Sigmoid colon (tissue), 7 donors: ENCODE measurements at places on chromosomes 6 and 20. TPM values are rescaled to one million over a fixed set of nuclear protein-coding genes. Genes with fewer than 3 reads are reported as not detected.

Gene SPTLC3
- 4.6 TPM for total RNA-seq

Gene SH3BGRL2
- 28.8 TPM for total RNA-seq

Gene AHCY
- 89.5 TPM for total RNA-seq

Gene DNAAF9
- total RNA-seq = 20.3 TPM

Gene ADGB
- not detected for total RNA-seq

Gene KIF13A
- 73.8 TPM for total RNA-seq

Gene CDC25B
- total RNA-seq = 18.9 TPM

Gene FBXO5
- total RNA-seq = 2.1 TPM

Gene GTF2H4
- 18.0 TPM for total RNA-seq

Gene BHLHE23
- total RNA-seq = not detected

Gene IMPG1
- not detected for total RNA-seq

Gene MRPS18B
- total RNA-seq = 47.2 TPM

Gene CLPSL2
- total RNA-seq = not detected

Gene THBD
- total RNA-seq = 26.6 TPM

Gene RBPJL
- total RNA-seq = not detected

GRCh38 chr20:56171087-56172012 lies 77.2 kb upstream of the MC3R start:
- no peak for DNase-seq

- DNase-seq = peak; percentile 97
Observed at GRCh38 chr20:31603822-31604566, 1.1 kb upstream of the ID1 start.

GRCh38 chr6:154923199-154923869 lies 71.8 kb upstream of the TIAM2 start:
- DNase-seq = no peak

GRCh38 chr20:12252793-12253192 lies 335.1 kb downstream of the BTBD3 start:
- DNase-seq = no peak

DNA sequence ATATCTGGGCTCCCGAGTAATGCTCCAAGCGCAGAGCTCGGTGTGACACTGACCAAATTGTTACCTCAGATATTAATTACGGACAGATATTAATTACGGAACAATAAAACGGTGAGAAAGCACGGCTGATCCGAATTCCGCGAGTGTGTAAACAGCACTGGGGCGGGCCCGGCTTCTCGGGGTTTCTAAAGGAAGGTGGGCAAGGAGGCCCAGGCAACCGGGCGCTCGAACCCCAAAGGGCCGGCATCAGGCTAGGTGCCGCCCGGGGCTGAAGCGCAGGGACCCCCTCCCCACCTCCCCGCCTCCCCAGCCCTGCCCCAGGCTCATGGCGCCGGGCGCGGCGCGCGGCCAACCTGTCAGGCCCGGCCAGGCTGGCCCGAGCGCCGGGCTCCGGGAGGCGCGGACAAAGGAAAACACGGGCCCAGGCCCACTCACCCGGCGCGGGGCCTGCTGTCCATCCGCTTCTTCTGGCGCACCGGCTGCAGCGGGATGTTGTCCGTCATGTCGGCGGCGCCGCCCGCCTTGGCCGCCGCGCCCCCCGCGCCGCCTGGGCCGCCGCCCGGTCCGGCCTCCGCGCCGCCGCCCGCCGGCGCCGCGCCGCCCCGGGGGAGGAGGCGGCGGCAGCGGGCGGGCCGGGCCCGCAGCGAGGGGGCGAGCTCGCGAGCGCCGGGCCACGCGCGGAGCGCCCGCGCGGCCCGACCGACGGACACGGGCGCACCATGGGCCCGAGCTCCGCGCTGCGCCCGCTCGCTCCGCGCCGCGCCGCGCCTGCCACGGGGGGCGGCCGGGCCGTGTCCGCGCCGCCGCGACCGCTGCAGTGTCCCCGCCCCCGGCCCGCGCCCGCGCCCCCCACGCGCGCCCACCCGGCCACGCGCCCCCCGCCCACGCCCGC lies at the start of gene ATP9A:
Gene ATP9A (minus strand): TSS at position 524 of the 892 bp plus-strand sequence. CDS start 21 bp downstream, at position 503.
- peak; percentile 69 for DNase-seq

DNA sequence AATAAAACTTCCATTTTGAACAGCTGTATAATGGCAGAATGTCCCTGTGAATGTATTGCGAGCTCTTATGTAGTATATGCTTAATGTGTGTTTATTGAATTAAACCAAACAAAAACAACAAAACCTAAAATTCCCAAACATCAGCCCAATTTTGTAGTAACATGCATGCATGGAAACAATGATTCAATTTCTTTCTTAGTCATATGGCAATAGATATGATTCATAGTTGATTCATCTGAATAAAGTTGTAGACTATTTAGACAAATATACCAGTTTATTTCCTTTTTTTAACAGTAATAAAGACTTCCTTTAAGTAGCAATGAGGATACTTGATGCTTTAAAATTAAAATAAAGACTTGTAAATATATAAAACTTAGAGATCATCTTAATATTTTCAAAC lies 670.6 kb downstream of the CD109 start:
- no peak for DNase-seq

DNA sequence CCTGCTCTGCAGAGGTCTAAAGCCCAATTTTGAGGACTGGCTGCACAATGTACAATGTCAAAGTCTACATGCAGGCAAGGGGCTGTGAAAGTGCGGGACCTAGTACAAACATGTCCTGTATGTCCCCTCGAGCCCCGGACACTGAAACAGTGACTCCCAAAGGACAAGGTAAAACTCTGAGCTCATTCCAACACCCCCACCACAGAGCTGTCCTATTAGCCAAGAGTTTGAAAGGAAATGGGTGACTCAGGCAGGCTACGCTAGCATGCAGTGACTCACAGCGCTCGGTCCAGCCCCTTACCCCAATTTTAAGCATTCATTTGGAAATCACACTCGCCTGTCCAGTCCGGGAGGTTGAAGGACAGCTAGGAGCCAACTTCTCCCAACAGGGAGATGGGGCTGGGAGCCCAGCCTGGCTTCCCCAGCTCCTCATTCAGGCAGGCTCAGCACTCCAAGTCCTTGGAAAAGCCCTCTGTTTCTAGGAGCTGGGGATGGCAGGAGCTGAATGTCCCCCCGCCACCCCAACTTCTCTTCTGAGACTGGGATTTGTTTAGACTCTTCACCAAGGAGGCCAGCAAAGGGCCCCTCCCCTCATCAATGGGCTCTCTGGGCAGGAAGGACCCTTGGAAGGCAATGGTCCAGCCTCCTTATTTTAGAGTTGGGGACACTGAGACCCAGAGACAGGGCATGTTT lies 3.9 kb downstream of the SDC4 start:
- DNase-seq = peak; percentile 88

DNA sequence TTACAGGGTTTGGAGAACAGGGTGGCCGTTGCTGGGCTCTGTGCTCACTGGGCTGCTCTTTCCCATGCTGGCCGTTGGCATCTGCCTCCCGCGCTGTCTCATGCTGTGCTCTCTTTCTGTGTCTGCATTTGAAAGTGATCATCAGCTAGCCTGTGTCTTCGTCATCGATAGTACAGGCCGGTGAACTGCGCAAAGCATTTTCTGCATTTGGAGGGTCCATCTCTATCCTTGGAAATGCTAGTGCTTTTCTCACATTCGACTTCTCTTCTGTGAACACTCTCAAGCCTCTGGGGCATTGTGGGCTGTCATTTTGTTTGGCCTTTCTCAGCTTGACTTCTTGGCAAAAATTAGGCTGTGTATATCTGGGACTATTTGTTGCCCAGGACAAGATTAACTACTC lies 6.8 kb upstream of the SNHG17 start:
- DNase-seq = no peak

DNA sequence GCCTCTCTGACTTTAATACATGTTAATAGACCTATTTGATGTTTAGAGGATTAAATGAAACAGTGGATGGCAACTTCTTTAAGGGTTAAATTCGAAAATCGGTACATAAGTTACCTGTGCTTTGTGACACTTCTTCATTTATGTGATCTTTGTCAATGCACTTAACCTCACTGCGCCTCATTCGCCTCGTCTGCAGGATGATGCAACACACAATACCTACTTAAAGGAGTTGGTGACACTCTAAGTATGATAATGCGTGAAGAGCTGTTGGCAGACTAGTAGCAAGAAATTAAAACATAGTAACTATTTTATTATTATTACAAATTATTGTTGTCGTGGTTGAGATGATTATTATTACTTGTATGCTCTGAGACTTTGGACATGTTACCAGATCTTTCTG lies 92.8 kb downstream of the TSHZ2 start:
- no peak for DNase-seq

- no peak for DNase-seq
Observed at GRCh38 chr6:122719176-122719575, 60.3 kb upstream of the FABP7 start.

GRCh38 chr6:73585566-73586415 lies 65.0 kb upstream of the EEF1A1 start:
- DNase-seq = no peak

DNA sequence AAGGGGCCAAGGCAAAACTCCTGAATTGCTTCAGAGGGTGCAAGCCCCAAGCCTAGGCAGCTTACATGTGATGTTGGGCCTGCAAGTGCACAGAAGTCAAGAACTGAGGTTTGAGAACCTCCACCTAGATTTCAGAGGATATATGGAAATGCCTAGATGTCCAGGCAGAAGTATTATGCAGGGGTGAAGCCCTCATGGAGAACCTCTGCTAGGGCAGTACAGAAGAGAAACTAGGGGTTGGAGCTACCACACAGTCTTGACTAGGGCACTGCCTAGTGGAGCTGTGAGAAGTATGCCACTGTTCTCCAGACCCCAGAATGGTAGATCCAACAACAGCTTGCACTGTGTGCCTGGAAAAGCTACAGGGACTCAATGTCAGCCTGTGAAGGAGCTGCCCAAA lies 179.7 kb upstream of the GJE1 start:
- no peak for DNase-seq

DNA sequence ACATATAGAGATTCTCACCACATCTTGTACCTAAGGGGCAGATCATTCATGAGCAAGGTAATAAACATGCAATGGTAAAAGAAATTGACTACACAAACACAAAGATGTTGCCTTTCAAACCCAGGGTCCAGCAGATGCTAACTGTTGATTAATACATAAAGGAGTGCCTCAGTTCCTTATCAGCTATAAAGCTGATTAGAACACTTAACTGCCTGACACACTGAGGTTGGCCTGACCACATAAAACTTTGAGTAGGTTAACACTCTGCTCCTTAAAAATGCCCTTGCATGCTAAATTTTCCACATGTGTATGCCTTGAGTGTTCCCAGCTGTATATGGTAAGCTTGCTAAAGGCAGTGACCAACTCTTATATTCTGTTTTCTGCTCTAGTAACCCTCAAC lies 14.9 kb downstream of the CRISP2 start:
- DNase-seq = no peak

- no peak for DNase-seq
Observed at GRCh38 chr6:139909992-139910391, 535.5 kb upstream of the CITED2 start.

GRCh38 chr6:109331081-109331480 lies 51.2 kb downstream of the CD164 start:
- no peak for DNase-seq

DNA sequence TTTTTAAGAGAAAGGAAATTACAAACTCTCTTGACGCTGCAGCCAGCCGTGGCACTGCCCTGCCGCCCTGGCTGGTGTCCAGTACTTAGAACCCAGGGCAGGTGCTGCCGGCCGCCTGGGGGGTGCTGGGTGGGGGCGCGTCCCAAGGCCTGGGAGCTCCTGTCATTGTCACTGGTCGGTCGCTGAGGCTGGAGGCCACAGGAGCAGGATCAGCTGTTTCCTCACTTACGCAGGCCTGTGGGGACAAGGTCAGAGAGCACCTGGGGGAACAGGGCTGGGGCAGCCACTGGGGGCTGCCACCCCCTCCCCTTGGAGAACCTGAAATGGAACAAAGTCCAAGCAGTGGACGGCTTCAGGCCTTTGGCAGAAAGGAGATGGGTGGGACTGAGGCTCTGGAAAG lies 5.6 kb downstream of the BIRC7 start:
- DNase-seq = no peak

GRCh38 chr6:129370268-129370916 lies 339.6 kb downstream of the ARHGAP18 start:
- DNase-seq = no peak

DNA sequence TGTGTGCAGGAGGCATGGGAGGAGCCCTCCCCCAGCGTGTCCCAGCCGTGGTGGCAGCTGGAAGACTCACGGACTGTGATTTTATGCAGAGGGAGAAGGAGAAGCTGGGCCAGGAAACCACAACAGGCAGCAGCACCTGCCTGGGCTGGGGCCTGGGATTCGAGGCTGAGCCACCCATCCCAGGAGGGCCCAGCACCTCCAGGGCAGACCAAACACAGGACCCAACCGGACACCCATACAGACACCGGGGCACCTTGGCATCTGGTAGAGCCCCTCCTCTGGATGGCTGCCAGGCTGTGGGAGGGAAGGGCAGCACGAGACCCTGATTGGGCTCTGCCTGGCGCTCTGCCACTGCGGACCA lies 41.7 kb upstream of the CHRNA4 start:
- DNase-seq = no peak

DNA sequence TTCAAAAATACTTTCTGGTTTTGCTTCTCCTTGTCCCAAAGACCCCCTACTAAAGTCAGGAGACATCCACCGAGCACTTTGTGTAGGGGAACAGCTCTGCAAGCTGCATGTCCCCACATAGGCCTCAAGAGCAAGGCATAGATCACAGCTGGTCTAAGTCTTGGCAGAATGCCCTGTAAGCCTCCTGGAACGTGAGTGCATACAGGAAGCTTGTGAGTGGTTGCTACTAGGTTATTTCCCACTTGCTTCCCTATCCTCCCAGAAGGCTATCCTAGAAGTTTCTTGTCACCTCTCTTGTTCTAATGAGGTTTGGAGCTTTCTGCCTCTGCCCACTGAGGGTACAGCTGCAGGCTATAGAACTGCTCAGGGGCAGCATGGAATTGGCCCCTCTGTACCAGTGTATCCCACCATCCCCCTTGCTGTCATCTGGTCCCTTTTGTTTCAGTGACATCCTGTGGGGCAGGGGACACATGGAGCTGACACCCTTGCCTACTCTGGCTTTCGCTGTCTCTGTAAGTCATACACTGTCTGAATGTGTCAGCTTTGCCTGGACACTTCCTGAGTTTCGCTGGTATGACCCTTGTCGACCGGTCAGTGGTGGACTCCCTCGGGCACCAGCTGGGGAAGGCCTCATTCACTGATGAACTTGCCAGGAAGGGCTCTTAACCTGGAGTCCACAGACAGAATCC lies 35.6 kb upstream of the KCNK16 start:
- DNase-seq = peak; percentile 76

- DNase-seq = no peak
Observed at GRCh38 chr6:162532283-162533008, 195.1 kb downstream of the PRKN start.

- DNase-seq = no peak
Observed at GRCh38 chr6:8017276-8017701, 46.9 kb downstream of the BLOC1S5 start.

DNA sequence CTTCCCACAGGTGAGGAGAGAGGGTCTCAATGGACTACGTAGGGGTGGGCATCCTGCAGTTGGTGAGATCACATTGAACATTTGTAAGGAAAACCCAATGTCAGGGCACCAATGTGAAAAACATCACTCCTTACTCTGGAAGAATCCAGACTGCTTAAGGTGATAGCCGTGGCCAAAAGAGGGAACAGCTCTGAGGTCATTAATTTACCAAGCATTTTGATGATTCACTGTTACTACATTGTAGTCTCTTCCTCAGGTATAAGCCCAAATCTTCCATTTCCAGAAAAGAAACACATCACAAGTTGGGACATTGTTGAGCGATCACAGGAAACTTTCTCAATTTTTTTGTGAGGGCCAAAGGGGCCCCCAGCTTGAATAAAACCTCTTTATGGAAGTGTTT lies 61.1 kb upstream of the SPTLC3 start:
- DNase-seq = no peak
